Stimulated activated CD8-positive, alpha-beta memory T cell treated with anti-CD3 and anti-CD28 coated beads, Interleukin-2, amount 100 ng/mL, for 1 hour (primary cell): ENCODE measurements at places on chromosomes 16 and 17.
A peak's percentile ranks its signal among the peaks of the same experiment; 100 is the strongest.

DNA sequence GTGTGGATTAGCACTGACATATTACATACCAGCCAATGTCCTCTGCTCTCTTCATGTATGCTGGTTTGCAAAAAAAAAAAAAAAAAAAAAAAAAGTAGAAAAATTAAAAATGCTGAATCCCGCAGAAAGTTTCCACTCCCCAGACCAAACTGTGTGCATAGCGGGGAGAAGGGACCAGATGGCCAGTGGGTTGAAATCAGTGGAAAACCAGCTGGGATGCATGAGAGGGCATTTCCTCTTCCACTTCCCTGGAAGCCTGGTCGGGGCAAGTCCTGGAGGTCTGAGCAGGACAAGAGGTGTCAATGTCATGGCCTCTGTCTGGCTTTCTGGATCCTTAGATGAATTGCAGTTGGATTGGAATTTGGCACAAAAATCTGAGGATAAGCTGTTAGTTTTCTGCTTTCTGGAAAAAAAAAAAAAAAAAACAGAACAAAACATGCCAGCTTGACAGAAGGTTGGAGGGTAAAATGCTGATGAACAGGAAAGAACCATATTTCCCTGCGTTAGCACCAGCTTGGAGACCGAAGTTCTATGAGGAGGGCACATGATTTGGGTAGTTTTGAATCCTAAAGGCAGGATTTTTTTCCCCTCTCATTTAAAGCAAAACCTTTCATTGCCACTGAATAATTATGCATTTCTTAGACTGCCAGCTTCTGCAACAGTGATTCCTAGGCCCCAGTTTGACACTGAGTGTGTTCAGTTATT lies 941.5 kb upstream of the EEF2KMT start:
- no peak for DNase-seq

DNA sequence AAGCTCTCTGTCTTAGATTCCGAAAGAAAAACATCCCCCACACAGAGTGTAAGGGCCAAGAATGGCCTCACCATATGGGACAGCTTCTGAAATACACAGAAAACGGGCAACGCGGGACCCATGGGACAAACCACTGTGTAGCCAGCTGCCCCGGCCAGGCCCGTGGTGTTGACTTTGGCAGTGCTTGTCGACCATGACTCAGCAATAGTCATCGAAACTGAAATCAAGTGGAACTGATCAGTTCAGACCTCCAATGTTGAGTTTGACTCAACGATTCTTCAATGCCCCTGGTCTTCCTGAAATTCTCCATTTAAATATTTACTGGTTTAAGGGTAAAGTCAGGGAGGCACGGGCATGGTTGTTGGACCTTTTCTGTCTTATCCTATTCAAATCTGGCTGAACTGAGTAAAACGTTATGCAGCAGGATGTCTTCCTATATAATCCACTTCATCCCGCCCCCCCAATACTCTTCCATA lies 27.5 kb downstream of the ZFHX3 start:
- no peak for DNase-seq

GRCh38 chr17:75622771-75623273 lies 10.4 kb upstream of the SMIM5 start:
- no peak for DNase-seq

DNA sequence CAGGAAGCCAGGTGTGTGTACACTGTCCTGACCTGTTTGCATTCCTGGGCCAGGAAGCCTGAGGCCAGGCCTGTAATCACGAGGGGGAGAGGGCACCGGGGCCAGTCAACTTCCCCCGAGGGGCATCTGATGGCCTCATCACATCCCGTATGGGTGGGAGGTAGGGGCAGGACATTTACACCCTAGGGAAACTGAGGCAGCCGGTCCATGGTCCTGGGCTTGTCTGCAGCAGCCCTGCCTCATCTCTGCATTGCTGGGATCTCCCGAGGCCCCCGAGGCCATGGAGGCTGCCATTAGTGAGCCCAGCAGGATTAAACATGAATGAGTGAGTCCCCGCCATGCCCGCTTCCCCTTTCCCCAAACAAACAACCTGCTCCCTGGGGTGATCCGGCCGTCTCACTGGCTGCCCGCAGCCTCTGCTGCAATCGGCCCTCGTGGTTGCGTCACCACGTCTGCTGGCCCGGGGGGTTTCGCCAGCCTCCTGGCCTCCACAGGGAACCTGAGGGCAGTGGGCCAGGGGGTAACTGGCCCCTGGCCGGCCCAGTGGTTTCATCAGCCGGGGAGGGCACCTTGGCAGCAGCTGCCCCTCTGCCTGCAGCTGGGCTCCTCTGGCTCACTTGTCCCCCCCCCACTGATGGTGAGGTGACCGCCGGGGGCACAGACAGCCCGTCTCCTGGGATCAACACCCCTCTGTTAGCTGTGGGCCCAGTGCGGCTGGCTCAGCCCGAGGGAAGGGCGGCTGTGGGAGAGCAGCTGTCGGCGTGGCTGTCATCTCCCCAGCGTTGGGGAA lies 88.3 kb upstream of the GSE1 start:
- DNase-seq: no peak

GRCh38 chr17:81456091-81456490 lies 56.5 kb downstream of the ACTG1 start:
- DNase-seq: no peak

- no peak for DNase-seq
Measured at GRCh38 chr16:50261707-50262235, 4.6 kb upstream of the ADCY7 start.

DNA sequence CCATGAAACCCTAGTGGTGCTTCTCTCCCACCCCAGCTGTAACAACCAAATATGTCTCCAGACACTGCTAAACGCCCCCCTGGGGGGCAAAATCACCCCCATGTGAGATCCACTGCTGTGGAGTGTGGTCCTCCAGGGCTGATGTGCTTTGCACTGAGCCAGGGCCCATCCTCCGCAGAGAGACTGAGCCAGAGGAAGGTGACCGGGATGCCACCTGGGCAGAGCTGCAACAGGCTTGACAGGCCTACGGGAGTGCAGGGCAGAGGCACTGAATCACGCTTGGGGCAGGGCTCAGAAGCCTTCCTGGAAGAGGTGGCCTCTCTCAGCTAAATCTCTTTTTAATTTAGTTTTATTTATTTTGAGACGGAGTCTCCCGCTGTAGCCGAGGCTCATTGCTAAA lies 4.4 kb downstream of the GJD3 start:
- DNase-seq: no peak

DNA sequence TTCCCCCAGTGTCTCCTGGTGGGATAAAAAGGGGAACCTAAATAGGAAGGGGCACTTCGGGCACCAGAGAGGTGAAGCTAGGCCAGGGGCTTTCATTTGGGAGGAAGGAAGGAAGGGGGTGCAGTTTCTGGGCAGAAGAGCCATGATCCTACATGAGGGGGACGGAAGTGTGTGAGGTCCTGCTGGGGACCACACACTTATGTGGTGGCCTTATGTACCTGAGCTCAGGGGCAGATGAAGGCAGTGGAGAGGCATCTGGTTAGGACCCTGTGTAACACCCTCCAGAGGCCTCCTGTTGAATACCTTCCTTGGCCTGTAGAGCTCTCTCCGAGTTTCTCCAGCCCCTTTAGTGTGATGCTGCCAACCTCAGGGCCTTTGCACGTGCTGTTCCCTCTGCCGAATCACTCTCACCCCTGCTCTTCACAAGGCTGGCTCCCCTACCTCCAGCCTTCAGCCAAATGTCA lies 21.2 kb downstream of the IGFBP4 start:
- no peak for DNase-seq

GRCh38 chr16:30377812-30378235 lies 3.2 kb downstream of the MYL11 start:
- DNase-seq: peak; percentile 76

DNA sequence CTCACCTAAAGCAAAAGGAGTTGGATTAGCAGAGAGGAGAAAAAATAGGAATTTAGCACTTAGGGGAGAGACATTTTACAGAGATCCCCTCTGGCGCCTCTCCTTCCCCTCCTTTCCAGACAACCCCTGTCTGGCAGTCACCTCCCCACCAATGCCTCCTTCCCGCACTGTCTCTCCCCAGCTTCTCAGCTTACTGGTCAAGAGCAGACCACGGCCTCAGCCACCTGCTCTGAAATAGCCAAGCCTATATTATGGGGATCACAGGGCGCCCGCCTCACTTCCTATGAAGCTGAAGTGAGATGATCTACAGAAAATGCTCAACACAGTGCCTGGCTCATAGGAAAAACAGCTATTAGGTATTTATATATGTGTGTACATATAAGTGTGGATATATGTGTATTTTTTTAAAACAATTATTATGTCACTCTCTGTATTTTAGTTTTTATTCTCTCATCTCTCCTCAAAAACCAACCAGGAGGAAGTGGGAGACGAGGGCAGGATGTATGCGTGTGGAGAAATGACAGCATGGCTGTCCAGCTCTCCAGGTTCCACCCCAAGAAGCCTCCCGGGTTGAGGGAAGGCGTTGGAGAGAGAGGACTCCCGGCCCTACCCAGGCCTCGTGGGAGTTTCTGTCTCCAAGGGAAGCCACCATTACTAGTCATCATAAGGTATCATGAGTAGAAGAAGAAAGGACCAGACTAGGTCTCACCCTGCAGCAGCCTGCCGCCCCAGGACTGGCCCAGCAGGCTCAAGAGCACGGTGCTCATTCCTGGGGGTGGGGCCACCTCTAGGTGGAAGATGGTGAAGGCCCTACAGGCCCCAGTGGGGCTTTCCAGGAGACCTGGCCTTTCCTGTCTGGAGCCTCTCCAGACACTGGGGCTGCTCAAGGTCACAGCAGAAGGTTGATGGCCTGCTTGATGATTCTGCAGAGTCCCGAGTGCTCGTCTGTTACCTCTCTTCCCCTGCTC lies 27.2 kb downstream of the MAP3K14 start:
- no peak for DNase-seq

DNA sequence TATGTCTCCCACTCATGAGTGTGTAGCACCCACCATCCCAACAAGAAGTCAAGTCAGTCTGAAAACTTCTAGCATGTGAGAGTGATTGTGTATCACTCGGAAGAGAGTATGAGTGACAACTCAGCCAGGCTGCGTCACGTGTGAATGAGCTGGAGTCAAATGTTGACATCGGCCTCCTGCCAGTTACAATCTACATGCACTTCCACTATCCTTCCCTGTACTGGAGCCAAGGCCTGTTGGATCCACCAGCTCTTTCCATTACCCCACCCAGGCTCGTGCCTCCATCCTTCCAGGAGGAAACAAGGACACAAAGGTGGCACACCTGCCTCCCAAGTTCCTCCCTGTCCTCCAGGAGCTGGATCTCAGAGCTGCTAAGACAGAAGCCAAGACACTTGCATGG lies 64.5 kb downstream of the ASIC2 start:
- DNase-seq: no peak

DNA sequence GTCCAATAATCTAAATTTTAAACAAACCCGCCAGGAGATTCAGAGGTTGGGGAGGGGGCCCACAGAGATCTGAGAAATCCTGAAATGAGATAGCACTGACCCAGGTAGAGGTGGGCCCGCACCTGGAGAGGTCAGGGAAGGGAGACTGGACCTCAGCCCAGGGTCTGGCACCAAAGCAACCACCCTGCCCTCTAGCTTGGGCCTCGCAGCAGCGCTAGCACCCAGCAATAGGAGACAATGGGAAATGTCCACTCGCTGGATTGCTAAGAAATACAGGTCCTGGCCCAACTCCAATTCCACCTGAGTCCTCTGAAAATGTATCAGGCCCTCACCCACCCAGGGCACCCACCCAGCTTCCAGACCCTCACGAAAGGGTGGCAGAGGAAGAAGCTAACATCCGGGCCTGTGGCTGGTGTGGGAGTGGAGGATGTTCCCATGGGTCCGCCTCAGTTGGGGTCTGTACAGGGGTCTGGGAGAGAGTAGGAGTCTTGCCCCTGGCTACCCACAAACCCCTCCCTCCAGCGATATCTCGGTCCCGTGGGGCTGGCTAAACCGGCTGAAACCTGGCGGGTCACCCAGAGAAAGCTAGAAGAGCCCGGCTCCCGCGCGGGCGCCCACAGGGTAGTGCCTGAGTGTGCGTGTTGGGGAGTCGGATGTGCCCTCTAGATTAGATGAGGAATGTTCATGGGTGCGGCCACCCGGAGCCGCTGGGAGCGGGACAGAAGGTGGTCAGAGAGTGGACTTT lies 1.1 kb downstream of the PLLP start:
- DNase-seq: no peak

DNA sequence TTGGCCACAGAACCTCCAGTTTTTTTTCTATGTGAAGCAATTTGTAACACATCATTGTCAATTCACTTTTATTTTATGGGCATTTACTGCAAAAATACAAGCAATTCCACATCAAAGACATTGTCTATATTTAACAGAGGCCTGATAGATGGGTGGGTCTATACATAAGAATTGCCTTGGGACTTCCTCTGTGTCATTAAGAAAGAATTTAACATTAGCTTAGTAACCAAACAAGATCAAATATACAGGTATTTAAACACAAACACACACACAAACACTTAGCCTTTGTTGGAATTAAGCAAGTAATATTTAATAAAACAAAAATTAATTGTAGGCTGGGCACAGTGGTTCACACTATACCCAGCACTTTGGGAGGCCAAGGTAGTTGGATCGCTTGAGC lies 4.3 kb upstream of the PITPNC1 start:
- no peak for DNase-seq

DNA sequence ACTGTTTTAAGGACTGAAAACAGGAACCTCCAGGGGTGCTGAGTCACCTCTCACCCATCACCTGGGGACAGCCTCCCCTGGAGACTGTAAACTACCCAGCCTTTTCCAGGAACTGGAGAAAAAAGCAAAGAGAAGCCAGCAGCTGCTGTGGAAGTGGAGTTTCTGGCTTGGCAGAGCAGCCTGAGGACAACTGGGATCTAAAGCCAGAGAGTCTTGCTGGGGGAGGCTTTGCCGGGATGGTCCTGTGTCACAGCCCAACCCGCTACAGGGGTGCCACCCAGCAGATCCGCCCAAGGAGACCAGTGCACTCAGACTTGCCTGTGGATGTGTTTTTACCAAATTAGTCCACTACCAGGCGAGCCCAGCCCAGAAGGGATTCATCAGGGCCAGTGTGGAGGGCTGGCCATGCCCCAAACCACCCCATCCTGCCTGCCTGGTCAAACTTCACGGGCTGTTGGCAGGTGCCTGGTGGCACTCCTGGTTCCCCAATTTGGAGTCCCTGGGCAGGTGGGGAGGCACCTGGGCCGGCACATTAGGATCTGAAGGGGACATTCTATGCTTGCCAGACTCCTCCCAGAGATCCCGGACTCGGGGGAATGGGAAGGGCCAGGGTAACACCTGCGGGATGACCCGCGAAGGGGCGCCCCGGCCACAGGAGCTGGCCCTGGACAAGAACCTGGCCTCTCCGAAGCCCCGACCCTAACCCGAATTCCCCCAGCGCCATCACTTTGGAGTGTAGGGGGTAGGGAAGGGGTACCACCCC lies 771 bp downstream of the MSRB1 start:
- no peak for DNase-seq

- no peak for DNase-seq
Measured at GRCh38 chr17:29577385-29578211, 9.1 kb downstream of the TP53I13 start.

GRCh38 chr17:73348018-73348828 lies 36.4 kb upstream of the CDC42EP4 start:
- no peak for DNase-seq

- DNase-seq: no peak
Measured at GRCh38 chr17:48223945-48224344, 116.4 kb downstream of the SNX11 start.

- no peak for DNase-seq
Measured at GRCh38 chr17:81712468-81713003, 452 bp downstream of the SLC25A10 start.
